ENCODE measurements at places on chromosomes 7 and 10.

DNA sequence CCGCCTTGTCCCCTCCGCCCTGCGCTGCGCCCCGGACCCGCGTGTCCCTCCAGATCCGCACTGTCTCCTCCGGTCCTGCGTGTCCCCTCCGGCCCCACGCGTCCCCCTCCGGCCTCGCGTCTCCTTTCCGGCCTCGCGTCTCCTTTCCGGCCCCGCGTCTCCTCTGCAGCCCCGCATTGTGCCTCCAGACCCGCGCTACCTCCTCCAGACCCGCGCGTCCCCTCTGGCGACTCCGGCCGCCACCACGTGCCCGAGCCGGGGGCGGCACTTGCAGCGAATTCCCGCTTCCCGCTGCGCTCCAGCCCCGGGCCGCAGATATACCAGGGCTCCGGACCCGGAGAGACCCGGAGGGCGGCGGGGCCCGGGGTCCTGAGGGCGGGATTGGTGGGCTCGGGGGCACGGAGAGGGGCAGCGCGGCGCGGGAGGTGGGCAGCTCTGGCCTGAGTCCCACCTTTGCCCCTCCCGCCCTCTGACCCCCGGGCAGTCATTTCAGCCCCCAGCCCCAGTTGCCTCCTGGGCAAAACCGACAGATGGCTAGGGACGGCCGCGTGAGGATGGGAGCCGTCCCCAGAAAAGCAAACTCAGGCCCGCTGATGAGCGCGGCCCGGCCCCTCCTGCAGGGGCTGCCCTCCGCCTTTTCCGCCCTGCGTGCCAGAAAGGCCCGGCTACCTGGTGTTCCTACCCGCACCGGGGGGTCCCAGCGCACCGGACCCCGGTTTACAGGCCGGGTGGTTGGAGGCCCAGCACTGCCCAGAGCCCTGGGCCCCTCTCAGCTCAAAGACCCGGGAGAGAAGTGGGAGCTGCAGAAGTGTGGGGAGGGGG is 56.5 kb downstream of the RBM17 start:
- no peak for DNase-seq

GRCh38 chr7:28052933-28053332 is 127.7 kb downstream of the JAZF1 start:
- no peak for DNase-seq

- DNase-seq = no peak
Measured at GRCh38 chr7:148609045-148609725, 18.6 kb downstream of the C7orf33 start.

DNA sequence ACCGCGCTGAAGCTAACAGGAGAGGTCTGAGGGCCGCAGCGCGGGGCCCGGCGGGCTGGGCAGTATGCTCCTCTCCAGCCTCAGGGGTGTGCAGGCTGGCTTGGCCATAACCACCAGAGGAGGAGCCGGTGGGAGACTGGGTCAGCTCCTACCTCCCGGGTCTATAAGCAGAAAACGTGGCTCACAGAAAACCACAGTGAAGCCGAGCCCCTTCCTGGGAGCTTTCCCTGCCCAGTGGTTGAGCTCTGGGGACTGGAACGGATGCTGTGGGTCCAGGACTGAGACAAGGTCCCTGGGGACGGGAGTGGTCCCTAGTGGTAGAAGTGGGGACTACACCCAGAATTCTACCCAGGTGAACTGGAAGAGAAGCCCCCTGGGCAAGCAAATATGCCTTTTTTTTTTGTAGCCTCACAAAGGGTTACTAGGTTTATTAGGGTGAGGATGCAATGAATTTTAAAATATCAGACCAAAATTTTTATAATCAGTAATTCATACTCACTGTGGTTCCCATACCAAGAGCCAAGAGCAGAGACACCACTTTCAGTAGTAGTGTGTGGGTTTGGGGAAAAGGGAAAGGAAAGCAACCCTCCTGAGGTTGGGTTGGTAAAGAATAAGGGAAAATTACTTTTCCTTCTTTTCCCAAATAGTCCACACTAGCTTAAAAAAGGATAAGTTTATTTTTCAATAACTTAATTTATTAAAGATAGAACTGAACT is 67.9 kb upstream of the PRKCQ start:
- DNase-seq = peak; percentile 51
